ENCODE measurements at places on chromosomes 12 and 14. TPM values are rescaled to one million over a fixed set of nuclear protein-coding genes. Genes with fewer than 3 reads are reported as not detected.

Gene FAM181A
- total RNA-seq: not detected

Gene LRIG3
- total RNA-seq: 139 TPM

Gene EPYC
- total RNA-seq: not detected

Gene SYNDIG1L
- 1.0 TPM for total RNA-seq

Gene GLIPR1
- total RNA-seq: 23.0 TPM

Gene MYL6B
- total RNA-seq: 29.6 TPM

Gene ANO4
- total RNA-seq: 0.80 TPM

Gene FOXM1
- total RNA-seq: under 0.01 TPM

Gene TTC7B
- 22.0 TPM for total RNA-seq

Gene SSPN
- 19.7 TPM for total RNA-seq

DNA sequence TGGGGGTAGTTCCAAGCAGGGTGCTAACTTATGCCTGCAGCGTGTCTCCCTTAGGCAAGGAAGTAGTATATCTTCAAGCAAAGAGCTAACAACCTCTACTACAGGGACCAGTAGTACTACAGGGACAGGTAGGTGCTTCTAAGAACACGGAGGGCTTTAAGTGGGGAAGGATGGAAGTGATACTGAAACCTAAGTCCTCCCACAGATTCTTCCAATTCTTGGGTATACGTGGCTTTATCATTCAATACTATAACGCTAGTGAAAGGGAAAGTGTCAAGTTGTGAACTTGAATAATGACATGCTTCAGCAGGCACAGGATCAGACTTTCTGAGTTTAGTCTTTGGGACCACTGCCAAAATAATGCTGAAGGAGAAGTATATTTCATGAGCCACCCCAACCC lies 241.7 kb downstream of the CEP128 start:
- H3K27ac ChIP-seq: no peak overlapping the region
- H3K4me3 ChIP-seq: no peak overlapping the region
- no peak for DNase-seq
- no peaks in the 10 kb centered on the region for H3K36me3 ChIP-seq

- H3K4me3 ChIP-seq: peak overlapping the region; percentile 54
- H3K27ac ChIP-seq: peak overlapping the region; percentile 81
- H3K27me3 ChIP-seq: no peaks in the 10 kb centered on the region
- no peaks in the 10 kb centered on the region for H3K4me1 ChIP-seq
- H3K36me3 ChIP-seq: no peaks in the 10 kb centered on the region
Observed at GRCh38 chr12:118190266-118190665, 54.3 kb downstream of the PEBP1 start.

DNA sequence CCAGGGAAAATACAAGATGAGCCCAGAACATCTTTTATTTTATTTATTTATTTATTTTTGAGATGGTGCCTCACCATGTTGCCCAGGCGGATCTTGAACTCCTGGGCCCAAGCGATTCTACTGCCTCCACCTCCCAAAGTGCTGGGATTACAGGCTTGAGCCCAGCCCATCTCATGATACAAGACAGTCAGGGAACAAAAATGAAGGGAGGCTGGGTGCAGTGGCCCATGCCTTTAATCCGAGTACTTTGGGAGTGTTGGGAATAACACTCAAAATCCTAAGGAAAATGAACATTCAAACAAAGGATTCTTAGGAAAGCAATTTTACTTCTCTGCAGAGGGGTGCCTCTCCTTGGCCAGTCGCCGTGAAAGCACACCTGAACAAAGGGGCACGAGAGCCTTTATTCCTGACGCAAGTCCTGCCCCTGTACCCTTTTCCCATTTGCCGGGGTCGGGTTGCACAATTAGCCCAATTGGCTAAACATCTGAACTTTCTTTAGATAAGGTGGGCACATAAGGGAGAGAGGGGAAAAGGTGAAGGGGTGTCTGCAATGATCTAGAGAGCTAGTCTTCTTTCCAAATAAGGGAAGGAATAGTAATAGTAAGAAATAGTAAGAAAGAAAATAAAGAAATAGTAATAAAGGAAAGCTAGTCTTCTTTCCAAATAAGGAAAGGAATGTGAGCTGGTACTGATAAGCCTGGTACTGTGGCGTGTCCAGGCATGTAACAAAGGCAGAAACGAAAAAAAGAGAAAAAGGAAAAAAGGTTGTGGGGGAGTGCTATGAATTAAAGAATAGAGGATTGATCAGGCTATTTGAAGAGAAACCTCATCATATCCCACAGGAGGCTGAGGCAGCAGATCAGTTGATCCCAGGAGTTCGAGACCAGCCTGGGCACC lies 13.4 kb downstream of the NCAPD2 start:
- no peaks in the 10 kb centered on the region for H3K4me1 ChIP-seq
- no peaks in the 10 kb centered on the region for H3K27me3 ChIP-seq
- H3K27ac ChIP-seq: peak overlapping the region; percentile 28
- no peak overlapping the region for H3K4me3 ChIP-seq
- no peak for DNase-seq

- no peaks in the 10 kb centered on the region for H3K4me1 ChIP-seq
- H3K27me3 ChIP-seq: no peaks in the 10 kb centered on the region
- H3K27ac ChIP-seq: no peak overlapping the region
- H3K36me3 ChIP-seq: no peaks in the 10 kb centered on the region
- DNase-seq: no peak
Observed at GRCh38 chr12:126474703-126475102, 1409.5 kb downstream of the AACS start.

DNA sequence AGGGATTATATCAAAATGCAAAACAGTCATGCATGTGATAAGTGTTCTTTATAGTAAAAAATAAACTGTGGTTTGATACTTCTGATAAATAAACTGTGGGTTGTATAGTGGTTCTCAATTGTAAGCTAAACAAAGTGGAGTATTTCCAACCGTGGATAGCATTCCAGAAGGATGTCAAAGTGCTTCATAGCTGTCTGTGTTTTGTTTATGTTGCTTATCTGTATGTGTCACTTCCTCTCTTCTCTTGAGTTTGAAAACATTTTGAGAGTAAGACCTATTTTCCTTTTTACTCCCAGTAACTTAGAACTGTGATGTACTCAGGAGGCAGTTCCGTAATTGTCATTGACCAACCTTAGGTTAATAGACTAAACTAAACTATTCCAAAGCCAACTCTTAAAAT lies 415.8 kb downstream of the TMTC2 start:
- H3K4me3 ChIP-seq: no peak overlapping the region
- no peaks in the 10 kb centered on the region for H3K36me3 ChIP-seq
- H3K4me1 ChIP-seq: no peaks in the 10 kb centered on the region
- H3K27me3 ChIP-seq: no peaks in the 10 kb centered on the region
- DNase-seq: no peak

GRCh38 chr12:89497467-89497866 lies 27.1 kb downstream of the GALNT4 start:
- no peak overlapping the region for H3K4me3 ChIP-seq
- no peaks in the 10 kb centered on the region for H3K27me3 ChIP-seq
- no peaks in the 10 kb centered on the region for H3K4me1 ChIP-seq
- no peak overlapping the region for H3K27ac ChIP-seq
- no peaks in the 10 kb centered on the region for H3K36me3 ChIP-seq
- DNase-seq: no peak

DNA sequence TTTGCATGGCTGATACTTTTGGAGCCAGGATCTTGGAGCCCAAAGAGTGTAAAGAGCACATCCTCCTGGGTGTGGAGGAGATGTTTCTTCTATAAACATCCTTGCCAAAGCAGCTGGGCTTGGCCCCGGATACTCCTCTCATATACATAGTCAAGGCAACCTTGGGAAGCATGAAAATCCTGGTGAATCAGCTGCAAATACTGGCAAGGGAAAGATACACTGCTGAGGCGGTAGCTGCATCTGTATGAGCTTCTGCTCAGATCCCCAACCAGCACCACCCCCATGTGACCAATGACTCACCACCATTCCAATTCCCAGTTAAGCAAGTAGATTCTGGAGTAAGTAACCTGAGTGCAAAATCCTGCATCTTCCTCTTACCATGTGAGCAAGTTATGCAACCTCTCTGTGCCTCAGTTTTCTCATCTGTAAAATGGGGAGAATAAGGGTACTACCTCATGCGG lies 567.4 kb downstream of the MED13L start:
- H3K27me3 ChIP-seq: no peaks in the 10 kb centered on the region
- DNase-seq: peak; percentile 21
- no peak overlapping the region for H3K4me3 ChIP-seq
- no peak overlapping the region for H3K27ac ChIP-seq
- no peaks in the 10 kb centered on the region for H3K36me3 ChIP-seq
- no peaks in the 10 kb centered on the region for H3K4me1 ChIP-seq

DNA sequence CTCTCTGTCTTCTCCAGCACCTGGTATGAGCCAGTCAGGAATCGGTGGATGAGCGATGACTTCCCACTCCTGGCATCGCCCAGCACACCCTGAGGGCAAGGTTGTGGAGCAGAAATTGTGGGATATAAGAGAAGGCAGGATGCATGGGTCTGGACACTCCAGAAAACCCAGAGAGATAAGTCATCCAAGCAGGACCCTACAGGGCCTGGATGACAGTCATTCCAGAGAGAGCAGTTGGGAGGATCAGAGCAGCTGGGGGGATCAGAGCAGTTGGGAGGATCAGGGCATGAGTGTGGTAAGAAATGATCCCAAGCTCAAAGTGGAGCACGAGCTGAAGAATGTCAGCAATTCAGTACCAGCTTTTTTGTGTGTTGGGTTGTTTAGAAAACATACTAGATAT lies 4.0 kb downstream of the AGAP2 start:
- H3K27ac ChIP-seq: no peak overlapping the region
- H3K27me3 ChIP-seq: peaks cover 38% of the 10 kb centered on the region
- no peaks in the 10 kb centered on the region for H3K36me3 ChIP-seq
- no peak overlapping the region for H3K4me3 ChIP-seq
- H3K4me1 ChIP-seq: peaks cover 9% of the 10 kb centered on the region

GRCh38 chr14:49915085-49915484 lies 22.2 kb downstream of the ARF6 start:
- no peak overlapping the region for H3K4me3 ChIP-seq
- no peaks in the 10 kb centered on the region for H3K4me1 ChIP-seq
- no peaks in the 10 kb centered on the region for H3K27me3 ChIP-seq
- H3K36me3 ChIP-seq: no peaks in the 10 kb centered on the region

- H3K36me3 ChIP-seq: no peaks in the 10 kb centered on the region
- no peak overlapping the region for H3K4me3 ChIP-seq
- DNase-seq: no peak
- no peak overlapping the region for H3K27ac ChIP-seq
- no peaks in the 10 kb centered on the region for H3K4me1 ChIP-seq
- no peaks in the 10 kb centered on the region for H3K27me3 ChIP-seq
Observed at GRCh38 chr14:65320661-65321308, 91.7 kb upstream of the FUT8 start.

- no peaks in the 10 kb centered on the region for H3K27me3 ChIP-seq
- H3K4me1 ChIP-seq: no peaks in the 10 kb centered on the region
- DNase-seq: no peak
- no peaks in the 10 kb centered on the region for H3K36me3 ChIP-seq
- H3K27ac ChIP-seq: no peak overlapping the region
- H3K4me3 ChIP-seq: no peak overlapping the region
Observed at GRCh38 chr14:67833403-67833802, 13.8 kb downstream of the RAD51B start.

- DNase-seq: no peak
- H3K27ac ChIP-seq: no peak overlapping the region
- no peaks in the 10 kb centered on the region for H3K27me3 ChIP-seq
- no peaks in the 10 kb centered on the region for H3K4me1 ChIP-seq
- H3K4me3 ChIP-seq: no peak overlapping the region
Observed at GRCh38 chr14:99524091-99524661, 43.0 kb downstream of the CCNK start.

- H3K27me3 ChIP-seq: no peaks in the 10 kb centered on the region
- H3K4me1 ChIP-seq: no peaks in the 10 kb centered on the region
- DNase-seq: no peak
- no peaks in the 10 kb centered on the region for H3K36me3 ChIP-seq
- H3K4me3 ChIP-seq: no peak overlapping the region
Observed at GRCh38 chr12:110750784-110751461, 8.2 kb upstream of the PPP1CC start.

- H3K27me3 ChIP-seq: no peaks in the 10 kb centered on the region
- H3K4me1 ChIP-seq: no peaks in the 10 kb centered on the region
- peak overlapping the region; percentile 29 for H3K4me3 ChIP-seq
- H3K27ac ChIP-seq: peak overlapping the region; percentile 70
- DNase-seq: no peak
- no peaks in the 10 kb centered on the region for H3K36me3 ChIP-seq
Observed at GRCh38 chr14:101705733-101706508, 55.6 kb upstream of the PPP2R5C start.

DNA sequence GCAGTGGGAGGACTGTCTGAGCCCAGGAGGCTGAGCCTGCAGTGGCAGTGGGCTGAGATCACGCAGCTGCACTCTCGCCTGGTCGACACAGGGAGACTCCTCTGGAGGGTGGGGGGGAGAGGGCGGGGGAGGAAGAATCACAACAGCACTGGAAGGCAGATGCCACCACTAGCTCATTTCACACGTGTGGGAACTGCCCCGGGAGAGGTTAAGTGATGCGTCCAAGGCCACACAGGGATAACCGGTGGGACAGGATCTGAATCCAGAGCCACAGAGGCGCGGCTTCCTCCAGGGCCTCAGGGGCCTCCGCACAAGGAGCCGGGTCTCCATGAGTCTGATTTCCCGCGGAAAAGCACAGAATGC lies 20.8 kb downstream of the STX2 start:
- no peaks in the 10 kb centered on the region for H3K4me1 ChIP-seq
- H3K27ac ChIP-seq: no peak overlapping the region
- no peaks in the 10 kb centered on the region for H3K27me3 ChIP-seq
- no peaks in the 10 kb centered on the region for H3K36me3 ChIP-seq

DNA sequence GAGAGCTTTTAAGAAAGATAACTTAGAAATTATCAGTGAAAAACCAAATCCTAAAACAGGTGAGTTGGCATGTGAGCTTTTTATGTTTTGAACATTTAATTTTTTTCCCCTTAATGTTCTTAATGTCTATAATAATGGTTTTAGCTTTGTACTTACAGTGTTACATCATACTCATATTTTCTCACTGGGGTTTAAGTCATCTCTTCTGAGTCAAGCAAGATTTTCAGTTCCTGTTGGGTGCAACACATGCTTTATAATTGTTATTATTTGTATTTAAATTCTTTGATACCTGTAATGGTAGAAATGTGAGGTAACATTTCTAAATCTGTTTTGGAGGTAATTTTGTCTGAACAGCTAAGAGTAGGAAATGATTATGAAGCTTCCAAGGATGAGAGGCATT lies 113.0 kb downstream of the PLEKHA5 start:
- no peak overlapping the region for H3K27ac ChIP-seq

DNA sequence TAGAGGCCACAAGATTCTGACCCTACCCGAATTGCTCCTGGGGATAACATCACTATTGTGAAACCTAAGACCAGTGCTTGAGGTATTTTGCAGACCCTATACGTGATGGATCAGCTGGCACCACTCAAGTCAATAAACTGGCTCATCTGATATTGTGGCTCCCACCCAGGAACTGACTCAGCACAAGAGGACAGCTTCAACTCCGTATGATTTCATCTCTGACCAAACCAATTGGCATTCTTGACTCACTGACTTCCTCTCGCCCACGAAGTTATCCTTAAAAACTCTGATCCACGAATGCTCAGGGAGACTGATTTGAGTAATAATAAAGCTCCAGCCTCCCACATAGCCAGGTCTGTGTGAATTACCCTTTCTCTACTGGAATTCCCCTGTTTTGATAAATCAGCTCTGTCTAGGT lies 1036.1 kb upstream of the TMEM132C start:
- no peak for DNase-seq
- no peaks in the 10 kb centered on the region for H3K36me3 ChIP-seq
- H3K4me3 ChIP-seq: no peak overlapping the region
- no peak overlapping the region for H3K27ac ChIP-seq
- H3K27me3 ChIP-seq: no peaks in the 10 kb centered on the region

GRCh38 chr12:123990511-123990910 lies 17.5 kb downstream of the ZNF664 start:
- no peak for DNase-seq
- H3K4me1 ChIP-seq: no peaks in the 10 kb centered on the region
- no peaks in the 10 kb centered on the region for H3K36me3 ChIP-seq
- no peaks in the 10 kb centered on the region for H3K27me3 ChIP-seq

GRCh38 chr12:50546441-50547318 lies 41.9 kb downstream of the DIP2B start:
- no peaks in the 10 kb centered on the region for H3K4me1 ChIP-seq
- no peak for DNase-seq
- no peaks in the 10 kb centered on the region for H3K27me3 ChIP-seq
- H3K36me3 ChIP-seq: no peaks in the 10 kb centered on the region
- no peak overlapping the region for H3K4me3 ChIP-seq
